NCI-H510A treated with DMSO at 0.1 percent for 48 hours (cell line): ENCODE measurements at places on chromosomes 5 and 9.
A peak's percentile ranks its signal among the peaks of the same experiment; 100 is the strongest.

- DNase-seq: peak; percentile 8
Measured at GRCh38 chr5:61311836-61312808, 19.9 kb upstream of the ZSWIM6 start.

DNA sequence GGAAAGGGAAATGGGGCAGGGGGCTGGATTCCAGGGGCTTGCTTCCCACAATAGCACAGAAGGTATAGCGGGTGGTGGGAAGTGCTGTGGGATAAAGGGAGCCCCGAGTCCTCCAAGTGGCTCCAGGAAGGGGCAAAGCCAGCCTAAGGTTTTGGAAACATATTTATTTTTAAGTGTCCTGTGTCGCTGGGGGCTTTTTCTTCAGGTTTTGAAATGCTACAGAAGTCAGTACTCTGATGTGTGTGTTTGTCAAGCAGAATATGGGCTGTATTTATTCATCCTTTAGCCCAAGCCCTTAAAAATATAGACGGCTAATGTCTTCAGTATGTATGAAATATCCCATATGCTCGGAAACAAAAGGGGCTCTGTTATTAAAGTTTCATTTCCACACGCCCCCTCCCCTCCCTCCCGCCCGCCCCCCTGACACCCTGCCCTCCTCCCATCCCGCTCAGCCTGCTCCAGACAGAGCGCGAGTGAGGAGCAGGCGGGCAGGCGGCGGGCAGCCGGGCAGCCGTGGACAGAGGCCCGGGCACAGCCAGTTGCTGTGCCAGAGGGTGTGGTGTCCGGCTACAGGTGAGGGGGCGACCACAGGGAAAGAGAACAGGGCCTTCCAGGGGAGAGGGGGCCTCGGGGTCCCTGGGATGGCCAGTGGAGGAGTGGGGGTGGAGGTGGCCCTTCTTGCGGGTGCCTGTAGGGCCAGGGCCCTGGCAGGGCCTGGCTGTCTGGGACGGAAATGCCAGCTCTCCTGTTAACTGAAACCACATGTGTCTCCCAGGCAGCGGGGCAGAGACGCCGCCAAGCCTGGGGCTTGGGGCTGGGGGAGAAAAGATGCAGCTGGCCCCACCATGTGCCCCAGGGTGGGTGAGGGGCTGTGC lies 39.6 kb upstream of the SYNPO start:
- DNase-seq: no peak

DNA sequence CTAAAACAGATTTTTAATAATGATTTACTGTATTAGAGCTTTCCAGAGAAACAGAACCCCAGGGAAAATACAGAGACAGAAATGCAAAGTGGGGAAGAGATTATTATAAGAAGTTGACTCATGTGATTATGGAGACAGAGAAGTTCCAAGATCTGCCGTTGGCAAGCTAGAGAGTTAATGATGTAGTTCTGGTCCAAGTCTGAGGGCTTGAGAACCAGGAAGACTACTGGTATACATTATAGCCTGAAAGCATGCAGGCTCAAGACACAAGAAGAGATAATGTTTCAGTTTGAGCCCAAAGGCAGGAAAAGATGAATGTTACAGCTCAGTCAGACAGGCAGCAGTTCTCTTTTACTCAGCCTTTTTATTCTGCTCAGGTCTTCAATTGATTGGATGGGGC lies 98.8 kb upstream of the NFIL3 start:
- DNase-seq: no peak

DNA sequence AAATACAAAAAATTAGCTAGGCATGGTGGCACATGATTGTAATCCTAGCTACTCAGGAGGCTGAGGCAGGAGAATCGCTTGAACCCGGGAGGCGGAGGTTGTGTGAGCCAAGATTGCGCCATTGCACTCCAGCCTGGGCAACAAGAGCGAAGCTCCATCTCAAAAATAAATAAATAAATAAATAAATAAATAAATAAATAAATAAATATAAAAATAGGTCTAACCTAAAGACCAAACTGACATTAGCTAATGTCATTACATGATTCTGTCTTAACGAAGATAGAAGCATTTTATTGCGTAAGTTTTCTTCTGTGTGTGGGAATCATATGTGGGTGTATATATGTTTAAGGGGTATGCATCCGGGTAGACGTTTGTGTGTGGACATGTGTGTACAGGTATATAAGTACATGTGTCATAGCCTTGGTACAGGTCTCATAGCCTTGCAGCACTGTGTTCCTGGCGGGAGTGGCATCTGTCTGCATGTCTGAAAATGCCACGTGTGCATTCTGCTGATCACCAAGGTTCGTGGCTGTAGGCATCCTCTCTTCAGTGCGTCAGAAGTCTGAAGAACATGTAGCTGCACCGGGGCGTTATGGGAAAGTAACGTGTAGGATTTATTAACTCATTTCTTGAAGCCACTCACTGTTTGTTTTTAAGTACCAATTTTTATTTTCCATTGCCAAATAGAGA lies 298.1 kb downstream of the NR3C1 start:
- no peak for DNase-seq

GRCh38 chr9:84893419-84894128 lies 224.0 kb downstream of the NTRK2 start:
- DNase-seq: no peak

DNA sequence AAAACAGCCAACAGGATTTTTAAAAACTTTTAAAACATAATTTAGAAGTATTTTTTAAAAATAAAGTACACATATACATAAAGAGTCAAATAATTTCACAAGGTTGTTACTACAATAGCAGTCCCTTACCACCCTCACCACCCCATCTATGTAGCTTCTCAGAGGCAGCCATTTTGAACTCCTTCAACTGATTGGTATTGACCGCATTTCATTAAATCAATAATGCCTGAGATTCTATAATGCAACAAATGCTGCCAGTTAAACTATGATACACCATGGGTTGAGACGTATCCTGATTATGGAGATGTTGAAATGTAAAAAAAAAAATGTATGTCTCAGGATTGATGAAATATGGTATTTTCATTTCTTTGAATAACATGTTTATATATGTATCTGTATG lies 78.8 kb downstream of the PCSK1 start:
- no peak for DNase-seq
